ENCODE measurements at places on chromosomes 1 and 21.

DNA sequence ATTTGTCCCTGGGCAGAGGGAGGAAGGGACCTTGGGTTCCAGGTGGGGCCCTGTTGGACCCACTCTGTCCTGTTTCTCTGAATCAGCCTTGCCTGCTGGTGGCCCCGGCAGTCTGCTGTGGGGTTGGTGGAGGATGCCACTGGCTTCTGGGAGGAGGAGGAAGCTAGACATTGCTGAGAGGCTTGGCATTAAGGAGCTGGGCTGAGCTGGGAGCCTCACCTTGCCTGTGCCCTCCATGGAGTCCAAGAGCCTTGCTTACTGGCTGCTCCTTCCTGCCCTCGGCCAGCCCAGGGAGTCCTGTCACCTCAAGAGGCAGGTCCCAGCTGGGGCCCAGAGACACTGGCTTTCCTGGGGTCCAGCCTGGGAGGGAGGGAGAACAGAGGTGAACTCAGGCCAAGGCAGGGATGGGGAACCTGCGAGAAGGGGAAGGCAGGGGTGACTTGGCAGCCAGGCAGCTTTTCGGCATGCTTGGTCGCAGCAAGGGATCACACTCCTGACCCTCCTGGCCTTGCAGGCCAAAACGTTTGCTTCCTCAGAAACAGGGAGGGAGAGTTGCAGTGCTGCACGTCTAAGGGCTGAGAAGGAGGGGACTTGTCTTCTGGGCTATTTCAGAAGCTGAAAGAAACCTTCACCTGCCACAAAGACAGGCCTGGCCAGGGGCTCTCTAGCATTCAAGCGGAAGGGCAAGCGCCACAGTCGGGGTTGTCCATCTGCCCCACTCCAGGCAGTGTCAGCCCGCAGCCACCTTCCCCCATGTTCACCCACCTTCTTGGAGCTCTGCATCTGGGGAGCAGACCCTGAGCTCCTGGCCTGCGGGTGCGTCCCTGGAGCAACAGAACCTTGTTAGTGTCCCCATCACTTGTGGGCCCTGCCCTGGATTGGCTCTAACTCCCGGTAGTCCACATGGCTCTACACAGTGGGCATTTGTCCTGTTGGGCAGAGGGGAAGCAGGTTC is 8.9 kb downstream of the TMEM201 start:
- DNase-seq: no peak

GRCh38 chr1:213415691-213416380 is 364.8 kb downstream of the RPS6KC1 start:
- no peak for DNase-seq

- DNase-seq: no peak
Observed at GRCh38 chr1:77487631-77488030, 194.8 kb downstream of the ZZZ3 start.

DNA sequence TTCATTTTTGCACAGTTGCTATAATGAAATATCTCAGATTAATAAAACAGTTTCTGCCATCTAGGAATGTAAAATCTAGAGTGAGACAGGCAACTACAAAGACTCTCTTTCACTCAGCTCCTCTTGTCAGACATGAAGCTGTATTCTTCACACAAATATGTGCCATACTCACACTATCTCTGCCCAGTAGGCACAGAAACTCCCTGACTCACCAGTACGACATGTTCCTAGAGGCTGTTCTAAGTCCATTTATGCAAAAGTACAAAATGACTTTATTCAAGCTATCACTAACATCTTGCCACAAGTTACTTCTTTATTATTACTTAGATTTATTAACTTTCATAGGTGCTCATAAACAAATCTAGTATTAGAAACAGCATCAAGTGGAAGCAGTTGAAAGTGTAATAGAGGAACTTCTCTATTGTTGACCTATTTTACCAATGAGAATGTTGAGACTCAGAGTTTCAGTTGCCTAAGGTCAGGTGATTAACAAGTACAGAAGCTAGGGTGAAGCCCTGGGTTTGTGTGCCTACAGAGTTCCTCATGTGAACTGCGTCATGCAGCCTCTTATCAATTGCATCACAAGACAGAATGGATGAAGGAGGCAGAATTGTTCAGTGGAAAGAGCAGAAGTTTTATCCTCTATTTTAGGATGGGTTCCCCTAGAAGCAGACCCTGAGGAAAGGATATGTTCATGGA is 98.9 kb downstream of the RGS2 start:
- no peak for DNase-seq

GRCh38 chr1:231019711-231020110 is 20.3 kb downstream of the FAM89A start:
- DNase-seq: no peak

- DNase-seq: no peak
Observed at GRCh38 chr1:59879996-59880505, 46.5 kb downstream of the CYP2J2 start.

DNA sequence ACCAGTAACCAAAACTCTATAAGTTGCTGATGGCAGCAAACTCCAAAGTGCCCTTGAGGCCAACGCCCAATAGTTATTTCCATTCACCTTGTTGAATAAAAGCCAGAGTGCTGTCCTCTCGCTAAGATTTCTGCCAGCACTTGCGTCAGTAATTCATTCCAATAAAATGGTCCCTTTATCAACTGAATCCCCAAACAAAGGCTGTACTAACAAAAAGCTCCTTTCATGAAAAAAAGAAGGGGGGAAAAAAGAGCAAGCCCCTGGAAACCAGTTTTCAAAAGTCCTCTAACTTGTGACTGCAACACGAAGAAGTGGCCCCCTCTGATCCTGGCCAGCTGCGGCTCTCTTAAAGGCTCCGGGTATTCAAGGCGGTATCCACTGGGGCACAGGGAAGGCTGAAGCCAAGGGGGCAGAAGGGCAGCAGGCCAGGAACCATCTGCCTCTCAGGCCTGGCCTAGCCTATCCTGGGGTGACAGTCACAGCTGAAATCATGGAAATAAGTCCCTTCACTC is 55.8 kb upstream of the ZNF326 start:
- DNase-seq: no peak

- no peak for DNase-seq
Observed at GRCh38 chr1:196515904-196516303, 92.3 kb downstream of the KCNT2 start.

DNA sequence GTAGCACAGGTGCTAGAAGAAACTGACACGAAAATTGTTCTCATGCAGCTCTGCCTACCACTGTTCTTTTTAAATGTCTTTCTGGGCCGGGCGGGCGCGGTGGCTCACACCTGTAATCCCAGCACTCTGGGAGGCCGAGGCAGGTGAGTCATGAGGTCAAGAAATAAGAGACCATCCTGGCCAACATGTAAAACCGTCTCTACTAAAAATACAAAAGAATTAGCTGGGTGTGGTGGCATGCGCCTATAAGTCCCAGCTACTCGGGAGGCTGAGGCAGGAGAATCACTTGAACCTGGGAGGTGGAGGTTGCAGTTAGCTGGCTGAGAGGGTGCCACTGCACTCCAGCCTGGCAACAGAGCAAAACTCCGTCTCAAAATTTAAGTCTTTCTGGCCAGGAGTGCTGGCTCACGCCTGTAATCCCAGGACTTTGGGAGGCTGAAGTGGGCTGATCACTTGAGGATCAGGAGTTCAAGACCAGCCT is 947 bp upstream of the RIT1 start:
- no peak for DNase-seq

DNA sequence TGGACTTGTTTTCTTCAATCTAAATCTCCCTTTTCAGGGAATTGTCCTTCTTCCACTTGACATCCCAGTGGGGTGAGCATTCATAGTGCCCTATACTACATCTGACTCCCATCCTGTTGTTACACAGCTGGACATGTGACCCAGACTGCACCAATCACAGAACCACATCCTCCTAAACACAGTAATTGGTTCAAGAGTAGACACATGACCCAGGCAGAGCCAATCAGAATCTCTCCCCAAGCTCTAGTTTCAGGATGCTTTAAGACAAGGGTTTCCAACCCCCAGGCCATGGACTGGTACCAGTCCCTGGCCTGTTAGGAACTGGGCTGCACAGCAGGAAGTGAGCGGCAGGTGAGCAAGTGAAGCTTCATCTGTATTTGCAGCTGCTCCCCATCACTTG is 5.6 kb upstream of the DDOST start:
- peak; percentile 47 for DNase-seq

DNA sequence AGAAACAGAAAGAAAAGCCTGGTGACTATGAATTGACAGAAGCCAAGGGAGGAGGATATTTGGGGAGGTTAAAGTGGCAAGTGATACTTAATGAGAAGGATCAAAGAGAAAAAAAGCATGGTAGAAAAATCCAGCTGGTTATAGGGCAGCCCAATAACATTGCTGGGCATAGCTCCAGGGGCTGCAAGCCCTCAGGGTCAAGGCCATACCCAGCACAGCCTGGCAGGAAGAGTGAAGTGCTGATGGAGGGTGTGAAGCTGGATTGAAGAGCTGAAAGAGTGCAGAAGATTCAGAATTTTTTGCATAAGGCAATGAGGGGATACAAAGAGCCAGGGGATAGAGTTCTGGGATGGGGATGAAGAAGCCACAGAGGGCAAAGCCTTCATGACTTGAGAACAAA is 8.0 kb upstream of the HSD11B1 start:
- DNase-seq: no peak

DNA sequence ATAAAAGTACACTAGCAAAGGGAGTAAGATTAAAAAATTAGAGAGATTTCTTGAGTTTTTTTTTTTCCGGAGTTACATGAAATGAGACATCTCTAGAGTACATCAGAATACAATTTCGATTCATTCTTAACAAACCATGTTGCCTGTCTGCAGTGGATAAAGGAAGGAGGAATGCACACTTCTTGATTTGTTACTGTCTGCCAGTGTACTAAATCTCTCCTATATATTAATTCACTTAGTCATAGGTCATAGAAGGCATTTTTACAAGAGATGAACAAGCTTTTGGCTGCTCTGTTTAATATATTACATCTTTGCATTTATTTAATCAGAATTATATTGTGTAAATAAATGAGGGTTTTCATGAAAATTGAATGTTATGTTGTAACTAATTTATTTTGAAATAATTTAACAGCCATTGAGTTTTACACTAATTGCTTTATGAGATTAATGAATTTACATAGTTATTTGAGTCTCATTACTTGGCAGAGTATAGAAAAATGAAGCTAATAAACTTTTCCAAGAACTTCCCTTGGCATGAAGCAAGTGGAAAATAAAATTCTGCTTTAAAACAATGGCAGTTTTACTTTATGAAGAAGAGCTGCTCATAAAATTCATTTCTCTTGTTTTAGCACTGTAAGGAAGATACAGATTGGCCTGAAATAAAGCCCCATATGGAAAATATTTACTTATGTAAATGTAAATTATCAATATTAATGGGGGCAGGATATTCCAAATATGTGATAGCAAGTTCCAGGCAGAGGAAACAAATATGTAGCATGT is 1284.7 kb downstream of the BRINP3 start:
- no peak for DNase-seq

- DNase-seq: no peak
Observed at GRCh38 chr1:92031281-92032110, 1.7 kb downstream of the EPHX4 start.

- DNase-seq: no peak
Observed at GRCh38 chr1:90357995-90358394, 359.1 kb downstream of the BARHL2 start.

GRCh38 chr1:154448331-154448811 is 43.2 kb downstream of the IL6R start:
- DNase-seq: peak; percentile 23

All from SK-N-DZ (cell line).